AG09319 (cell line): ENCODE measurements at places on chromosomes 4 and X.

- DNase-seq = no peak
Observed at GRCh38 chrX:153411988-153412574, 809 bp downstream of the ZFP92 start.

GRCh38 chrX:141935645-141936044 is 32.0 kb downstream of the MAGEC1 start:
- no peak for DNase-seq

DNA sequence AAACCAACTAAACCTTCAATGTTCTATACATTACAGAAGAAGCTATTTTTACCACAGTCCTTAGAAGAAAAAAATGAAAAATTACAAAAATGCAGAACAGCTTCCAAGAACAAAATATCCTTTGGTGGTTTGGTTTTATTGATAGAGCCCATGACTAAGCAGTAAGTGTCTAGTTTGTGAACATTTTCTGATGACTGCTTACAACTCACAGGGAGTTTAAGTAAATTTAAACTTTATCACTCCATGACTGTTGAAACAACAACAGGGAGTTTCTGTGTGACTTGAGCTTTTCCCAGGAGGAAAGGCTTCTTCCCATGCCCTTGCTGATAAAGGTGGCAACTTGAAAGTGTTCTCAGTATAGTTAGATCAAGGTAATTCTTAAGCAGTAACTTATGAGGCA is 2.9 kb downstream of the PF4 start:
- DNase-seq = no peak

GRCh38 chr4:159232465-159233106 is 129.7 kb downstream of the RAPGEF2 start:
- DNase-seq = no peak

- DNase-seq = no peak
Observed at GRCh38 chr4:110104661-110105060, 93.8 kb downstream of the ELOVL6 start.

- DNase-seq = no peak
Observed at GRCh38 chr4:83262682-83263081, 21.9 kb downstream of the COQ2 start.

GRCh38 chr4:48343551-48343950 is 2.2 kb downstream of the SLAIN2 start:
- no peak for DNase-seq
